ENCODE measurements at places on chromosomes 11 and 22. TPM values are rescaled to one million over a fixed set of nuclear protein-coding genes. Genes with fewer than 3 reads are reported as not detected.
A peak's percentile ranks its signal among the peaks of the same experiment; 100 is the strongest.

- no peak for DNase-seq
These were observed 1197.3 kb downstream of the BRD1 start for GRCh38 chr22:48630433-48630754.

DNA sequence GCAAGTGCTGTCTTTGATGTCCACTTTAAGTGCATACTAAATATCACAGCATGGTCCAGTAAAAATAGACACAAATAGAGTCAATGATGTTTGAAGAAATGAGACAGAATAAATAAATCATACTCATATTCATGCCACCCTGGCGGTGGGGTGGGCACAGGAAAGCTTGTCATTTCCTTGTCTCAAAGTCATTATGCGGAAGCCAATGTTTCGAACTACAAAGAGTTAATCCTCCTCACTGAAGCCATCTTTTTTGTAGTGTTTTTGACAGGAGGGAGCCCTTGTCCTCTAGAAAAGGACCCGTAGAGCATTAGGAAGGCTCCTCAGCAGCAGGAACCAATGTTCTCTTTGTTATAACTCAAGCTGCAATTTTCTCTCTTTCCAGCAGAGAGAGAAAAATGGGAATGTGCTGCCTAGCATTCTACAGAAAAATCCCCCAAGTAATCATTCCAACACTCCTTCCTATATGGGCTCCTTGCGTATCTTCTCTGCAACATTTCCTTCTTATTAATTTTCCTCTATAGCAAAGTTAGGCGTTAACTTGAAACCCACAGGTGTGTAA lies 30.6 kb downstream of the SC5D start:
- DNase-seq = peak; percentile 87

GRCh38 chr11:112794331-112794846 lies 166.8 kb upstream of the NCAM1 start:
- DNase-seq = no peak

DNA sequence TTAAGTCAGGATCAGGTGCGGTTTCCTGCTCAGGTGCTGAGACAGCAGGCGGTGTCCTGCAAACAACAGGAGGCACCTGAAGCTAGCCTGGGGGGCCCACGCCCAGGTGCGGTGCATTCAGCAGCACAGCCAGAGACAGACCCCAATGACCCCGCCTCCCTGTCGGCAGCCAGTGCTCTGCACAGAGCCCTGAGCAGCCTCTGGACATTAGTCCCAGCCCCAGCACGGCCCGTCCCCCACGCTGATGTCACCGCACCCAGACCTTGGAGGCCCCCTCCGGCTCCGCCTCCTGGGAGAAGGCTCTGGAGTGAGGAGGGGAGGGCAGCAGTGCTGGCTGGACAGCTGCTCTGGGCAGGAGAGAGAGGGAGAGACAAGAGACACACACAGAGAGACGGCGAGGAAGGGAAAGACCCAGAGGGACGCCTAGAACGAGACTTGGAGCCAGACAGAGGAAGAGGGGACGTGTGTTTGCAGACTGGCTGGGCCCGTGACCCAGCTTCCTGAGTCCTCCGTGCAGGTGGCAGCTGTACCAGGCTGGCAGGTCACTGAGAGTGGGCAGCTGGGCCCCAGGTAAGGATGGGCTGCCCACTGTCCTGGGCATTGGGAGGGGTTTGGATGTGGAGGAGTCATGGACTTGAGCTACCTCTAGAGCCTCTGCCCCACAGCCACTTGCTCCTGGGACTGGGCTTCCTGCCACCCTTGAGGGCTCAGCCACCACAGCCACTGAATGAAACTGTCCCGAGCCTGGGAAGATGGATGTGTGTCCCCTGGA lies at the start of gene MYO7A:
Gene MYO7A (plus strand): TSS at position 327 of the 772 bp plus-strand sequence. CDS start 2,389 bp downstream, outside the sequence.
- no peak for DNase-seq

DNA sequence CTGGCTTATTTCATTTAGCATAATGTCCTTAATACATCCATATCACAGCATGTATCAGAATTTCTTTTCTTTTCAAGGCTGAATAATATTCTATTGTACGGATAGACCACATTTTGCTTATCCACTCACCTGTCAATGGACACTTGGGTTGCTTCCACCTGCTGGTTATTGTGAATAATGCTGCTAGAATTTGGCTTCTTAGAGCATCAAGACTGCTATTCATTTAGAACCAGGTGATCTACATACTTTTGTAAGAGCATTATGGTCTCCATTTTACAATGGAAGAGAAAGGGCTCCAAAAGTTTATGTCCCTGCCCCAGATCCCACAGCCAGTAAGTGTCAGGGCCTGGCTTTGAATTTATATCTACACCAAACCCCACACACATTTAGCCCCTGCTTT lies 100.7 kb upstream of the CD82 start:
- DNase-seq = no peak

- no peak for DNase-seq
These were observed 28.8 kb downstream of the PLAAT5 start for GRCh38 chr11:63462137-63462536.

C22orf31 gene
- not detected for total RNA-seq

TSGA10IP gene
- total RNA-seq = 0.39 TPM

CYP2D6 gene
- 2.1 TPM for total RNA-seq

TAGLN gene
- total RNA-seq = 245 TPM

MLC1 gene
- 76.9 TPM for total RNA-seq

All from spinal cord (tissue), 10 donors.